A549 (cell line): ENCODE measurements at places on chromosomes 6 and 20.

- DNase-seq = no peak
These were observed 16.1 kb downstream of the RAET1E start for GRCh38 chr6:149881860-149882259.

DNA sequence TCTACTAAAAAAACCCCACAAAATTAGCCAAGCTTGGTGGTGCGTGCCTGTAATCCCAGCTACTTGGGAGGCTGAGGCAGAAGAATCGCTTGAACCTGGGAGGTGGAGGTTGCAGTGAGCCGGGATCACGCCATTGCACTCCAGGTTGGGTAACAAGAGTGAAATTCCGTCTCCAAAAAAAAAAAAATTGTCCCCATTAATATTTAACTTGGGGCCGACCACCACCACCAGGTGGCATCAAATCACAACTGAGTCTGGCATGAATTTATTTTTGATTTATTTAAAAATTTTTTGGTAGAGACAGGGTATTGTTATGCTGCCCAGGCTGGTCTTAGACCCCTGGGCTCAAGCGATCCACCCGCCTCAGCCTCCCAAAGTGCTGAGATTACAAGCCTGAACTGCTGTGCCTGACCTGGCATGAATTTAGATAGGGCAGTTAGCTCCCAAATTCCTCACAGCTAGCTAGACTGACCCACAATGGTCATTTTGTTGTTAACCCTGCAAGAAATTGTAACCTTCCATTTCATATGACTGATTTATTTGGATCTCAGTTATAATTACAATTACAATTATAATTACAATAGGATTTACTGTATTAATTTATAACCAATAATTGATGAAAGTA, 17.1 kb upstream of the BEND3 start:
- no peak for DNase-seq

GRCh38 chr20:31587545-31588389, 17.3 kb upstream of the ID1 start:
- no peak for DNase-seq

DNA sequence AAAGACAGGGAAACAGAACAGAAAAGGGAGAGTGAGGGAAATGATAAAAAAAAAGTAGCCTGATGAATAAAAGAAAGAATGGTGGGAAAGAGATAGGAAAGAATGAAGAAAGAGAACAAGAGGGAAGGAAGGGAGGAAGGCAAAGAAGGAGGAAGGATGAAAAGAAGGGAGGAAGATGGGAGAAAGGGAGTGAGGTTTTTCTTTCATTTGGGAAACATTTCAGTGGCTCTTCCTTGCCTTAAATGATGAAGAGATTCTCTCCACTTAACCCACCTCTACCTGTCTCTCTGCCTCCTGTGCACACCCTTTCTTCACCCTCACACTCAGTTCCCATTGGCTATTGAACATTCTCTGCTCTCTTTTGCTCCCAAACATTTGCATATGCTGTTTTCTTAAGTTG, 222.1 kb upstream of the DEFB112 start:
- no peak for DNase-seq

DNA sequence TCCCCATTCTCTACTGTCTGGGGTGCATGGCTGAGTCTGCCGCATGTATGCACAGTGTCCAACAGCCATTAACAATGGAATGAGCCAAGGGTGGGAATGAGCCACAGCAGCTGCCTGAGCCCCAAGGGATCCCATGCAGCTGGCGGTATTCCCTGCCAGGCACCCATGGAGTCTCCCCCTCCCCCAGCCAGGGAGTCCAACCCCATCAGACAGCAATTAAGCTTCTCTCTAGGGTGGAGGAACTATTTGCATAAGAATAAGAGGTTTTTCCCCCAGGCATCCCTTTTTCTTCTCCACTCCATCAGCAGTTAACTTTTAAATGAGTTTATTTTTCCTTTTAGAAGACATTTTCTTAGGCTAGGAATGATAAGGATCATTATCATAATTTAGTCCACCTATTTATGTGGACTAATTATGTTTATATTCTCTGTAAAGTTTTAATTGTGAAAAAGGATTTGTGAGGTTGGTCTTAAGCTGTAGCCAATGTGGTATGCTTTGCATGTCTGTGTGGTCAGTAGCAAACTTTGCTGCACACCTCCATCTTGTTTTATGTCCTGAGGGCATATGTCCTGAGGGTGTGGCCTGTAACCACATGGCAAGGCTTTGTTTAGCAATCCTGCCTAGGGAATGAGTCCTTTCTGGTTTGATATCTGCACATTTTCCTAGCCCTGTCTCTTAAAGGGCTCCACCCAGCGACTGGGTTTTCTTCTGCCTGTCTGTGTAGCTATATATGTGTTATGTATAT, 158.9 kb upstream of the OLIG3 start:
- DNase-seq = no peak

GRCh38 chr6:38625217-38625616, 14.5 kb downstream of the BTBD9 start:
- DNase-seq = no peak

DNA sequence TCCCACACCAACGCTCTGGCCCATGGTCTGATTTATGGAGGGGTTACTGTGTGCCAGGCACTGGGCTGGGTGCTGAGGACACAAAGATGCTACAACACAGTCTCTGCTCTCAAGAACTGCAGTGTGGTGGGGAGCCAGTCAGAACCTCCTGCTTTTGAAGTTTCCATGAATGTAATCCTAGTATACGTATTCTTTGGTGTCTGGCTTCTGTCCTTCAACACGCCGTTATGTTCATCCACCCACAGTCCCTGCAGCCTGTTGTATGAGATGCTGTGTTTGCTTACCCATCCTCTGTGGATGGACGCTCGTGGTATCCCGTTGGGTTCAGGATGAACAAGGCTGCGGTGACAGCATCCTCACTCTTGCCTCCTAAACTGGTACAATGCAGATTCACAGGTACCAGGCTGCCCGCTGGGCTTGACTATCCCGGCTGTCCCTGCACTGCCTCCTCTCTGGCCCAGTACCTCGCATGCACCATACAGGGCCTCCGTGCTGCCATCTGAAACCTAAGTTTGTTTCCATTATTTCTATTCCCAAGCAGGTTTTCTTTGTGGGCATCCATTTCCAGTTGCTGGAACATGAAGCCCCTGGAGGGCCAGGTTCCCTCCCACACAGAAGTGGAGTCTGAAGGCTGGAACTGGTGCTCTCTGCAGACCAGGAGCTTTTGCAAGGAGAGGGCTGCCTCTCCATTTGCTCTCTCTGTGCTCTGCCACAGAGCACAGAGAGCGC, 364.5 kb downstream of the ZFAND3 start:
- no peak for DNase-seq

GRCh38 chr6:34806738-34807453, 15.0 kb downstream of the BLTP3A start:
- no peak for DNase-seq

- peak; percentile 72 for DNase-seq
These were observed 8.8 kb upstream of the C20orf144 start for GRCh38 chr20:33653218-33653899.

- DNase-seq = no peak
These were observed 179.5 kb downstream of the SOX4 start for GRCh38 chr6:21772884-21773575.

DNA sequence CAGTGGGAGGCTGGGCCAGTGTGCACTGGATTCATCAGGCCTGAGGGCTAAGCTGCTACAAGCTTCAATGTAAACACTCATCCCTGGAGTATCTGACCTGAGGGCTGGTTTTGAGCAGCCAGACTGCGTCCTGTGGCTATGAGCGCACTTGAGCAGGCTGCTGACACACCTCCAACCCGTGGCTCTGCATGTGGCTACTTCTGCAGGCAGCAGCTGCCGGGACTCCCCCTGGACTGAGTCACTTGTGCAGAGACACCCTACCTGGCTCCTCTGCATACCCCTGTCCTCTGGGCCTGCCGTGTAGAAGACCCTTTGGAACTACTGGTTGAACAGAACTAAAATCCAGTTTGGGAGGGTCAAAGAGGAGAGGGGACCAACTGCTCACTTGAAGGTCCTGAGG, 172.0 kb downstream of the SCP2D1 start:
- DNase-seq = no peak

DNA sequence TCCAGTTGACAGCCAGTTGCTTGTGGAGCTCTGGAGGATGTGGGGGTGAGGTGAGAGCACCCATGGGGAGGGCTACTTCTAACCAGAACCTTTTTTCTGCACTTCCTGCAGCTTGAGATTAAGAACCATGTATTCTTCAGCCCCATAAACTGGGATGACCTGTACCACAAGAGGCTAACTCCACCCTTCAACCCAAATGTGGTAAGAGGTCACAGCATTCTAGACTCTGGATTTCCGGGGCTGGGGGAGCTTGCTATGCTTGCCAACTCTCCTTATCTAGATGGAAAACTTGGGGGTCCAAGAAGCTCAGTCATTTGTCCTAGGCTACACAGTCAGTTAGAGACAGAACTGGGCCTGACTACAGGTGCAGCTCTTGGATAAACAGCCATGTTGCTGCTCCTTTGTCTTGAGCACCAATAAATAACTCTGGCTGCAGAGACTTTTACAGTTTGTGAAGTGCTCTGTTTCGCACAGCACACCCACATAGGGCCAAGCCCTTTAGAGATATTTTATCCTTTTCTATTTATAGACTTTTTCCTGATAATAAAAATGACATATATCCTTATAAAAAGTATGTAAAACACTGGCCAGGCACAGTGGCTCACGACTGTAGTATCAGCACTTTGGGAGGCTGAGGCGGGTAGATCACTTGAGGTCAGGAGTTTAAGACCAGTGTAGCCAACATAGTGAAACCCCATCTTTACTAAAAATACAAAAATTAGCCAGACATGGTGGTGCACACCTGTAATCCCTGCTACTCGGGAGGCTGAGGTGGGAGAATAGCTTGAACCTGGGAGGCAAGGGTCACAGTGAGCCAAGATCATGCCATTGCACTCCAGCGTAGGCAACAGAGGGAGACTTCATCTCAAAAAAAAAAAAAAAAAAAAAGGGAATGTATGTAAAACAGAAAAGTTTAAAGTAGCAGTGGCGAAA, 10.6 kb upstream of the IFT52 start:
- DNase-seq = no peak

DNA sequence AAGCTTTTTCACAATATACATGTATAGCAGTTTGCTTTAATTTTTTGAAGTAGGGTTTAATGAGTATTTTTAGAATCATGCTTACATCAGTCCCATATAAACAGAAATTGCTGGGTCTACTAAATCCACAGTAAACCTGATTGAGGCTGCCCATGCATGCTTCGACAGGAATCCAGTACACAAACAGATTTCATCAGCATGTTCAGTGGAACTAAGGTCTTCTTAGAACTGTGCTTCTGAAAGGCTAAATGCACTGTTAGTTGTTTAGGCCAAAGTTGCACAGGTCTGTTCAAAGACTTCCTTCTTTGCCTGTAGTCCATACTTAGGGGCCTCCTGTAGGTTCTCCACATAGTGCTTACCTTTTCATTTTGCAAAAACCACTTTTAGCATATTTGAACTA, 42.5 kb upstream of the THBS2 start:
- no peak for DNase-seq

DNA sequence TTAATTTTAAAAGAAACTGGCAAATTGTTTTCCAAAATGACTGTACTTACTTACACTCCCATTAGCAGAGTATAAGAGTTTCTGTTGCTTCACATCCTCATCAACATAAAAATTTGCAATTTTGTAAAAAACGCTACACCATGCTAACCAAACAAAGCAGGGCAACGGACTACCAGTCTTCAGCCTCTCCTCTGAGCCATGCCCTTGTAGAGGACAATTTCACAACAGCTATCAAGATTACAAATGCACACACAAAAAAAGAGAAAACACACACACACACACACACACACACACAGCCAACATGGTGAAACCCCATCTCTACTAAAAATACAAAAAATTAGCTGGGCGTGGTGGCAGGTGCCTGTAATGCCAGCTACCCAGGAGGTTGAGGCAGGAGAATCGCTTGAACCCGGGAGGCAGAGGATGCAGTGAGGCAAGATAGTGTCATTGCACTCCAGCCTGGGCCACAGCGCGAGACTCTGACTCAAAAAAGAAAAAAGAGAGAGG, 4.1 kb upstream of the ADISSP start:
- no peak for DNase-seq

GRCh38 chr6:29976588-29977424, 34.5 kb downstream of the HLA-A start:
- peak; percentile 79 for DNase-seq

DNA sequence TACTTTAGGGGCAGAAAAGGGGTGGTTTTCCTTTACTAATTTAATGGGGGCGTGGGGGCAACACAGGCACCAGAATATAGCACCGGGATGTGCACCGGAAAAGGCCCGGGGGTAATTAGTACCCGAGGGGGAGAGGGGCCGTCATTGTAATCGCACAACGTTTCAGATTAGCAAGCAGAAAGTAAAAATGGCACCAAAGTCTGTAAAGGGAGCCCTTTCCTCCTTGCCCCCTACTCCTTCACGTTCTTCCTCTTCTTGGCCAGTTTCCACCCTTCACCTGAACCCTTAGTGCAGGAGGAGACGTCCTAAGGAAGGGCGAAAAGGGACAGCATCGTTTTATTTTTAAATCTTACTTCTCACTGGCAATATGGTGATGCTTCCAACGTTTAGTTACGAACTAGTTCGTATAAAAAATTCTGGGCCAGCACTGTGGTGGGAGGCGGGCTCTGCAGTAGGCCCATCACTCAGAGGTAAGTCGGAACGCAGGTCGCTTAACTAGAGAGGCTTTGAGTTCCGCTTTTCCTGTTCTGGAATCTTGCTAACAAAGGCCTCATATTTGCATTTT, 742 bp upstream of the CEP85L start:
- no peak for DNase-seq

DNA sequence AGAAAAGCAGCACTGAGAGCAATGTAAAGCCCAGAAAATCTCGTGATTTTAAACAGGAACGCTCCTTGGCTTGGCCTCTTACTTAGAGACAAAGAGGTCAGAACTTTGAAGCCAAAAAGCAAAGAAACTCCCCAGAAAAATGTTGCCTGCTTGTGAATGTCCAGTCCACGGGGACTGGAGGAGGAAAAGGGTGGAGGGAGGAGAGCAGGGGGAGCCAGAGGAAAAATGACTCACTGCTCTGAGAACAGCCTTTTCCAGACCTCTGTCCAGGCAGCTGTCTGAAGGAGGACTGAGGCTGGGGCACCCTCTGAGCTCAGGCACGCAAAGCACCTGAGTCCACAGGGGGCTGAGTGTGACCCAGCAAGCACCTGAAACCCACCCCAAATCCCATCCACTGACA, 64.7 kb downstream of the TRAM2 start:
- DNase-seq = peak; percentile 43

DNA sequence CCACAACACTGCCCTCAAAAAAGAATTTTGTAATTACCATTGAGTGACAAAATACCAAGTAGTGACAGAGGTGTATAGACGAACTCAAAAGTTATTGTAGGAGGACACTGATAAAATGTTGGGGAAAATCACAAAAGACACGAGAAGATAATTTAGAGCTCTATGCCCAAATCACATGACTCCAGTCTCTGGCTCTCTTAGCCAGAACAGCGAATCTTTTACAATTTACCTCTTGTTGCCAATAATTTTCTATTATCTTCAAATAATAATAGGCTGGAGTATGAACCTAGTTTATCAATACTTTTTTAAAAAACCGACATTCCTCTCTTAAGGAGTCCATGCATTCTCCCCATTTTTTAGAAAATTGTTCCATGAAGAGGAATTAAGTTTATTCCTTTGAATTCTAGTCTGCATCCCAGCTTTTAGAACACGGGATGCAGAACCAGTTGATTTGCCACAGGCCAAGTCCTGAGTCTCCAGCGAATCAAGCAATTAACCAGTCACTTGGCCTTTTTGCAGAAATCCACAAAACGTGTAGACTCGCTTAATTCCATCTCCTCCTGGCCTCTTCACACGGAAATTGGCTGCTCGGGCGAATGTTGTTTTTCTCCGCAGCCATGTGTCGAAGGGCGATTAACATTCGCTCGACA, 507 bp upstream of the RIPPLY2 start:
- DNase-seq = no peak
